ENCODE measurements at places on chromosomes 2 and 18.

- DNase-seq = no peak
Observed at GRCh38 chr18:9135912-9136314, 668 bp upstream of the ANKRD12 start.

DNA sequence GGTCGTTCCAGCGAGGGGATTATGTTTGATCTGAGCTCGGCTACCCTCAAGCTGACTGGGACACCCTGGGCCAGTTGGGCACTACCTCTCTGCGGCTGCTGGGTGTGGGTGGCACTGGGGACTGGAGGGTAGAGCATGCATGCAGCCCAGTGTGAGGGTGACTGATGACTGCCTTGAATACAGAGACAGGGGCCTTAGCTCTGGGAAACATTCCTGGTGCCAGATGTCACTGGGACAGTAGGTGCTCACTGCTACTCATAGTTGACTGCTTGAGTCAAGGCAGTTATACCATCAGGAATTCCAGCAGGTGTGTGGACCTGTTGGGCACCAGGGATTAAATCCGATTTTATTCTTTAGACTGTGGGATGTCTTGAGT lies 33.6 kb upstream of the ATP6V1B1 start:
- no peak for DNase-seq

- DNase-seq = no peak
Observed at GRCh38 chr2:75204833-75205232, 5.5 kb upstream of the TACR1 start.

GRCh38 chr18:7373441-7373840 lies 142.6 kb downstream of the LRRC30 start:
- no peak for DNase-seq

DNA sequence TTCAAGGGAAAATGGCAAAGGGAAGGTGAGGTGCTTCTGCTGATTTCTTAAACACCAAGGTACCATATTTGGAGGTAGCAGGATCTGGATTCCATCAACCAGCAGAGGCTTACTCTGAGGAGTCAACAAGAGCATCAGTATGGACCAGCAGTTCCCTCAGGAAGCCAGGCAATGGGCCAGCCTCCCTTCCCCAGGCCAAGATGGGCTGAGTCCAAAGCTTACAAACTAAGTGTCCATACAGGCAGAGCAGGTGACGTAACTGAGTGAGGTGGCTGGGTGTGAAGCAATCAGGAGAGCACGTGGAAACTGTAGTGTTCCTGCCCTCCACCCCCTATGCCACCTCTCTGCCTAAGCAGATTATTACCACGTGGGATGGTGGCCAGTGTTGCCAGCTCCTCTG lies 134.2 kb upstream of the HNRNPA3 start:
- no peak for DNase-seq

DNA sequence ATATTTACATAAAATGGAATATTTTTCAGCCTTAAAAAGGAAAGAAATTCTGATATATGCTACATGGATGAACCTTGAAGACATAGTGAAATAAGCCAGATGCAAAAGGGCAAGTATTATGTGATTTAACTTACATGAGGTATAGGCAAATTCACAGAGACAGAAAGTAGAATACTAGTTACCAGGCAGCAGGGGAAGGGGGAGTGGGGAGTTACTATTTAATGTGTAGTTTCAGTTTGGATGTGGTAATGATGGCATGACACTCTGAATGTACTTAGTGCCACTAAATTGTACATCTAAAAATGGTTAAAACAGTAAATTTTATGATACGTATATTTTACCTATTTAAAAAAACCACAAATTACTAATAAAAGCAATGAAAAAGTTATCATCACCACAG lies 12.1 kb downstream of the METTL4 start:
- DNase-seq = no peak

DNA sequence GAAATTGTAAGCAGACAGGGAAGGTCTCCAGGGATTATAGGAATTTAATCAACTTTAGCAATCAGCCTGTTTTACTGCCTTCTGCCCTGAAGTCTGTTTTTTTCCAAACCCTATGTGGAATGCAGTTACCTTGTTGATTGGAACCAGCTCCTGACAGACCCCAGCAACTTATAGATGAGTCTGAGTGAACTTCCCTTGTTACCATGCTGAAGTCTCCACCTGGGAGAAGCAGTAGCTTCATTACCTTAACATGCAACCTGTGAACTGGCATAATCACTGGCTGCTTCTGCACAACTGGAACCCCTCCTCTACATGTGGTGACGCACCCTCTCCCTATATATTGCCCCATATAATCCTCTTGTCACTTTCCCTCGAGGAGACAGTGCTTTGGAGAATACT lies 226.3 kb upstream of the SPOPL start:
- no peak for DNase-seq

DNA sequence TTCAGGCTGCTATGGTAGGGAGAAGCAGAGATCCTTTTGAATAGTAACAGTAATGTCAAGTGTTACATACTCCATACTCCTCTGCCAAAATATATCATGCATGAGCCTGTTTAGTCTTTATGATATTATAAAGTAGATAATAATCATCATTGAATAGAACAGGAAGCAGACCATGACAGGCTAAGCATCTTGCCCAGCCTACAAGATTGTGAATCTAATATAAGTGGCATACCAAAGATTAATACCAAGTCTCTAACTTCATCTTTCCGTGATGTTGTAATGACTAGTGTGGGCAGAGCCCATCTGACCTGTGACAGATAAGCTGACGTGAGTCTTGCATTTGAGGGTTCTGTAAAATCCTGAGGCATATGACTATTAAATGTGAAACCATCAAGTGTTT lies 13.1 kb downstream of the NDUFB3 start:
- no peak for DNase-seq

Data from AG04449 (cell line).